ENCODE measurements at places on chromosomes 4 and X.

DNA sequence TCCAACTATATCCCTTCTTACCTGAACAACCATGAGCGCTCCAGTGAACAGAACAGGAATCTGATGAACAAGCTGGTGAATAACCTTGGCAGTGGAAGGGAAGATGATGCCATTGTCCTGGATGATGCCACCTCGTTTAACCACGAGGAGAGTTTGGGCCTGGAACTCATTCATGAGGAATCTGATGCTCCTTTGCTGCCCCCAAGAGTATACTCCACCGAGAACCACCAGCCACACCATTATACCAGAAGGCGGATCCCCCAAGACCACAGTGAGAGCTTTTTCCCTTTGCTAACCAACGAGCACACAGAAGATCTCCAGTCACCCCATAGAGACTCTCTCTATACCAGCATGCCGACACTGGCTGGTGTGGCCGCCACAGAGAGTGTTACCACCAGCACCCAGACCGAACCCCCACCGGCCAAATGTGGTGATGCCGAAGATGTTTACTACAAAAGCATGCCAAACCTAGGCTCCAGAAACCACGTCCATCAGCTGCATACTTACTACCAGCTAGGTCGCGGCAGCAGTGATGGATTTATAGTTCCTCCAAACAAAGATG lies 870.2 kb downstream of the ADGRL3 start:
- no peak for DNase-seq

DNA sequence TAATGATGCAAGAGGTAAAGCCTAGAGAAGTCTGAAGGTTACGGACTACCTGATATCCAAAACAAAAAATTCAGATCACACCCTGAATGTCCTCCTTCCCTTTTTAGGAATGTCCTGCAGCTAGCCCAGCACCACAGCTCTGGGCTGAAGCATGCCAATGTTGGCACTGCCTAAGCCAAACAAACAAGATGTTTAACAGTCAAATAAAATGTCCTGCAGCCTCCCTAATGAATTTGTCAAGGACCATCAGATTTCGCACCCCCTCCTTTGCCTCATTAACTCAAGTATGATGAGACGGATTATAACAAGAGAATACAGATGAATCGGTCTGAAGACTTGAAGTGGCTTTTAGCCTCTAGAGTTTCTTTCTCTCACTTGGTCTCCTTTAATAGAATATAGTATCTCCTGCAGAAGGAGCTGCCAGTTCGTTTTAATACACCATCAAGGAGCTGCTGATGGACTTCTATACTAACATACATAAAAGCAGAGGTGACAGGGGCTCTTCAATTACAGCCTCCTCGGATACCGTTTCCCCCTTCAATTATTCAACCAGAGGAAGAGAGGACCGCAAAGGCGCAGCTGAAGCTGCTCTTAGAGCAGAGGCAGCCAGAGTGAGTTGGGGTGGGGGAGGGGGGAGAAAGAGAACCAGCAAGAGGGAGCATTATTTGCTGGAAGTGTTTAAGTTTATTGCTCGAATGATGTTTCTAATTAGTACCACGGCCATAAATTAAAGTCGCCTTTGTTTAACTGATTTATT lies 3.0 kb upstream of the MAB21L2 start:
- DNase-seq, result peak; percentile 24

DNA sequence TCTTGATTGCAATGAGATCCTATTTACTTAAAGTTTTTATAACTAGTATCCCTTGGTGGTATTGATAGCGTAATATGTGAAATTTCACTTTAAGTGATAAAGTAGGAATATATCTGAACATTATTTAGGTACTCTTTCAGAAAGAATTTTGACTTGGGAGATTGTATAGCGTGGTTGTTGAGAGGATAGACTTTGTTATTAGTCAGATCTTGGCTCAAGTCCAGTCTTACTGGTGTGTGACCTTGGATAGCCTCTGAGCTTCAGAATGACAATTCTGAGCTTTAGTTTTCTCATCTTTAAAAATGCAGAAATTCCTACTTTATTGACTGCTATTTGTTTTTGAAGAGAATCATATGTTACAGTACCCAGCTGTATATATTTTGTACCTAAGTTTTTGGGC lies 32.6 kb downstream of the DCK start:
- DNase-seq, result peak; percentile 47

GRCh38 chr4:98473046-98473445 lies 185.4 kb downstream of the TSPAN5 start:
- no peak for DNase-seq
